ENCODE measurements at places on chromosomes 6 and 20.

DNA sequence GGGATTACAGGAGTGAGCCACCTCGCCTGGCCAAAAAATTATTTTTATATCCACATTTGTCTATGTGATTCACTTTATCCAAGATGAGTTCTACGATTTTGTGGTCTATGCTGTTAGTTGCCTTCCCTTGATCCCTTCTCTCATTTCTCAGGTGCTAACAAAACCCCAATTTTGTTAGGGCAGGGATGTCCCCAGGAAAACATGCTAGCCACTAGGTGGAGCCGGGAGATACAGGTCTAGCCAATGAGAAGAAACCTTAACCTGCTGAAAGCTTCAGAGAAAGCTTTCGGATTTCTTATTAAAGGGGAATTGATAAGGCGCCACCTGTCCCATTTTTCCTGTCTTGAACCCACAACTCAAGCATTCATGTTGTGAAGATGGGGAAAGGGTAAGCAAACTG, 167.4 kb upstream of the OLIG3 start:
- DNase-seq: no peak

DNA sequence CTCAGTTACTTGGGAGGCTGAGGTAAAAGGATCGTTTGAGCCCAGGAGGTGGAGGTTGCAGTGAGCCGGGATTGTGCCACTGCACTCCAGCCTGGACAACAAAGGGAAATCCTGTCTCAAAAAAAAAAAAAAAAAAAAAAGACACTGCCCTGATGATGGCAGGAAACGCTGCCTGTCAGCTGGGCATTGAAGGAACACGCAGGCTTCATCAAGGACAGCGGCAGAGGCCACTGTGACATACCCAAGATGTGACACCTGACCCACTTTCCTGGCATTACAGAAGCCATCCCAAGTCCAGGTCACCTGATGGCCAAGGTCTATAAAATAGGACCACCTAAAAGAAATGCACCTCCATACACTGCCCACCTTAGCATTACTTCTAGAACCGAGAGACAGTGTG, 75.9 kb downstream of the RIPOR3 start:
- DNase-seq: no peak

DNA sequence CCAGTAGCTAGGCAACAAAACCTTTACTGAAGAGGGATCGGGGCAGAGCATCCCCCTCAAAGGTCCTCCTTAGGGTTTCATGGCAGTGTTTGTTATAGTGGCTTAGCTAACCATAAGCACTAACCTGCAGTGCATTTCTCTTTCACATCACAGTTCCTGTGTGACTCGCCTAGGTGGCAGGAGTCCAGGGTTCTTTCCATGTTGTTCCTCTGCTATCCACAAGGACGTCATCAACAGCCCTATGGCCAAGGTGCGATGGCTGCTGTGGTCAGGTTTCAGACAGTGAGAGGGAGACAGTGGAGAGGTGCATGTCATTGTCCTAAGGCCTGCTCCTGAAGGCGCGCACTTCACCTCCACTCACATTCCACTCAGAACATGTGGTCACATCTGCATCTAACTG, 38.8 kb upstream of the FOXA2 start:
- no peak for DNase-seq

- no peak for DNase-seq
These were observed 7.3 kb upstream of the PXDC1 start for GRCh38 chr6:3758842-3759144.

DNA sequence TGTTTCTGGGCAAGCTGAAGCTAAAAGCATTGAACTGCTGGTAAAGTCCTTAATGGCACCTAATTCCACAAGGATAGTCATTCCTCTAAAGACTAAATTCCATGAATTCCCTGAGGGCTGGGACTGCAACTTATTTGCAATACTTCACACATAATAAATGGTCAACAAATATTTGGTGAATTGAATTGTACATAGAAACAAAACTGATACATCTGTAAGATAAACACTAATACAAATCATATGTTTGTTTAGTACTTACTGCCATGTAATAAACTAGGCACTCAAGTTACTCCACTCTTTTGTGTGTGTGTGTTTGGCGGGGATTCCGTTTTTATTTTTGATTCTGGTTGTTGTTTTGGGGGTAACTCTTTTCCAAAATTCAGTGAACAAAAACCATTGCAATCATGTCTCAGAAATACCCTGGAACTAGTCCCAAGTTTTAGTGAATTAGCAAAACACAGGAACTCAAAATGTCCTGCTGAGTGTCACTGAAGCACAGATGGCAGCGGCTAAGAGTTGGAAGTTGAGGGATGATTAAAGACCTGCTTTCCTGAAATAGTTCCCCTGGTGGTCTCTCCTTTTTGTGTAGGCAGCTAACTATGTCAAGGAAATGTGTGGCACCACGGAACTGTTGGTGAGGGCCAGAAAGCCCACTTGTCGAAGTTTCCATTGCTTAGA, 74.8 kb upstream of the SNRPB2 start:
- DNase-seq: no peak

DNA sequence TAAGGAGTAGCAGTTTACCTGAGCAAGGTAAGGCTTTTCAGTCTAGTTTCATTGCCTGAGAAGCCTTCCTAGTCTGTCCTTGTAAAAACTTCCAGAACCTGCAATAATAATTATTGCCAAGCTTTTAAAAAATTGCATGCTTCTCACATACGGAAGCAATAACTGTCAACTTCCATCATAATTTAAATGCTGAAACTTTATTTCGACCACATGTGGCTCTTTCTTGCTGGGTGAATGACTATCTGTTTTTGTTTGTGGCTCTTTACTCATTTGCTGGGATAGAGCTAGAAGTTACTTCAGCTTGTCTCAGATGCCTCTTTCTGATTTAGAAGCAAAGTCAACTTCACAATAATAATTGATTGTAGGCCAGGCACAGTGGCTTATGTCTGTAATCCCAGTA, 95.9 kb upstream of the COL21A1 start:
- DNase-seq: no peak

GRCh38 chr6:118571121-118571520, 23.0 kb downstream of the PLN start:
- DNase-seq: no peak

DNA sequence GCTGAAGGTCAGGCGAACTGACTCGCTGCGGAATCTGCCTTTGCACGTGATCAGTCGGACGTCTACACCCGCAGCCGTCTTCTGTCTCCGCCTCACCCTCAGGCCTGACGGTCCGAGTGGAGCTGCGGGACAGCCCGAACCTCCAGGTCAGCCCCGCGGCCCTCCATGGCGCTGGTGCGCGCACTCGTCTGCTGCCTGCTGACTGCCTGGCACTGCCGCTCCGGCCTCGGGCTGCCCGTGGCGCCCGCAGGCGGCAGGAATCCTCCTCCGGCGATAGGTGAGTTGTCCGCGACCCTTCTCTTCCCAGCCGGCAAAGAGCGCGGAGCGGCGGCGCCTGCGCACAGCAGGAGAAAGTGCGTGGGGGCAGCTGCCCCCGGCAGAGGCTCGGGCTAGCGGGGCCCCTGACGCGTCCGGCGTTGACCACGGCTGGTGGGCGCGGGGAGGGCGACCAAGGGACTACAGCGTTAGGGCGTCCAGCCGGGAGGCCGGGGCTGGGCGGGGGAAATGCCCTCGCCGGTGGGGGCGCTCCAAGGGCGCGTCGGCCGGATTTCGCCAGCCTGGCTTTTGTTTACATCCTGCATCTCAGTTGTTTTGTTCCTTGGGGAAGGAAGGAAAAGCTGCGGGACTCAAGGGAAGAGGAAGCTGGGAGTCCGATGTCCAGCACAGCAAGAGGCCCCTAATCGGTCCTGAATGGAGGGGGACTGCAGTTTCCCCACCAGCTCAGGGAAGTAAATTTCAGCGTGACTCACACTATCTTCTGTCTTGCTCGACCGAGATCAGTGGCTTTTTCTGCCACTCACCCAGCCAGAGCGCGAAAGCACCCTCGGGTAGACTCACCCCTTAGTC, at the start of gene SMPDL3A:
TSS of gene SMPDL3A (plus strand) at position 77 of the 846 bp plus-strand sequence. CDS start at position 166, 89 bp downstream.
- peak; percentile 66 for DNase-seq

DNA sequence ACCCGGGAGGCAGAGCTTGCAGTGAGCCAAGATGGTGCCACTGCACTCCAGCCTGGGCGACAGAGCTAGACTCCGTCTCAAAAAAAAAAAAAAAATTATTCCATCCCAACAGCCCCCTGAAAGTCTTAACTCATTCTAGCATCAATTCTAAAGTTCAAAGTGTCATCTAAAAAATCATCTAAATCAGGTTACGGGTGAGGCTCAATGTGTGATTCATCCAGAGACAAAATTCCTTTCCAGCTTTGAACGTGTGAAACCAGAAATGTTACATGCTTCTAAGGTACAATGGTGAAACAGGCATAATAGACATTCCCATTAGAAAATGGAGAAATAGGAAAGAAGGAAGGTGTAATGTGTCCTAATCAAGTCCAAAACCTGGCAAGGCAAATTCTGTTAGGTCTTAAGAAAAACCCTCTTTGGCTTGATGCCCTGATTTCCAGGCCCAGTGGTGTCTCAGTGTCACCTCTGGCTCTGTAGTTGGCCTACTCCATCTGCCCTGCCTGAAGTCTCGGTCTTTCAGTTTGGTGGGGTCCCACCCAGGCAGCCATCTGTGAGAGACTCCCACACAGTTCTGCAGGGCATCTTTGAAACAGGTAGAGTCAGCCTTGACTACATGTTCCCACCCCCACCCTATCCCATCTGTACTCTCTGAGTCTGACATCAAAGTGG, 43.5 kb downstream of the HFE start:
- no peak for DNase-seq

GRCh38 chr6:30396833-30397479, 52.0 kb downstream of the RPP21 start:
- peak; percentile 17 for DNase-seq

- DNase-seq: peak; percentile 6
These were observed 55.4 kb downstream of the RIPOR3 start for GRCh38 chr20:50635676-50636600.

- no peak for DNase-seq
These were observed 135.4 kb upstream of the AKIRIN2 start for GRCh38 chr6:87837444-87837843.

DNA sequence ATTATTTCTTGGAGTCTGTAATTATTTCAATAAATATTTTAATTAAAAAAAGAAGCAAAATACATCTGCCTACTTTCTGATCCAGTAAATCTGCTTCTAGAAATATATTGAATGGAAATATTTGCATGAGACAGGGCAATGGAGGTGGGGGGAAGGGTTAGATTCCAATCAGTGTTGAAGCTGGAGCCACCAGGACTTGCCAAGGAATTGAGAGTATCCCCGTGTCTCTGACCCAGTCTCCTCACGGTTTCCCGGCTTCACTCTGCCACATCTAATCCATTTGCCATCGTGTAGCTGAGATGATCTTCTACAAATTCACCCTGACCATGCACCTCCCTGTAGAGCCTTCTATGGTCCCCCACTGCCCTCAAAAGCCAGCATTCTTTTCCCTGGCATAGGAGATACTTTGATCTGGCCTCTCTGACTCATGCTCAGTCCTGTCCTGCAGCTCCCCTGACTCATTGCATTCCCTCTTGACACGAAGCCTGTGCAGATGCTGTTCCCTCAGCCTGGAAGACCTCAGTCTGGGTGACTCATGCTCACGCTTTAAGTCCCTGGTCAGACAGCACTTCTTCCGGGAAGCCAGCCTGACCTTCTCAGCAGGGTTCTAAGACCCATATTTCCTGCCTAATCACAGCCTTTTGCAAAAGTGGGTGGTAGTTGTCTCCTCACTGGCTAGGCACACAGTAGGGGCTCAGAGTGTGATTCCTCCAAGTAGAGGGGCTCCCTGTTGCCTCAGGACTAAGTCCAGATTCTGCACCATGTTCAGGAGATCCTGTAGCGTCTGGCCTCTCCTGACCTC, 23.0 kb upstream of the FKBP1A start:
- DNase-seq: no peak

DNA sequence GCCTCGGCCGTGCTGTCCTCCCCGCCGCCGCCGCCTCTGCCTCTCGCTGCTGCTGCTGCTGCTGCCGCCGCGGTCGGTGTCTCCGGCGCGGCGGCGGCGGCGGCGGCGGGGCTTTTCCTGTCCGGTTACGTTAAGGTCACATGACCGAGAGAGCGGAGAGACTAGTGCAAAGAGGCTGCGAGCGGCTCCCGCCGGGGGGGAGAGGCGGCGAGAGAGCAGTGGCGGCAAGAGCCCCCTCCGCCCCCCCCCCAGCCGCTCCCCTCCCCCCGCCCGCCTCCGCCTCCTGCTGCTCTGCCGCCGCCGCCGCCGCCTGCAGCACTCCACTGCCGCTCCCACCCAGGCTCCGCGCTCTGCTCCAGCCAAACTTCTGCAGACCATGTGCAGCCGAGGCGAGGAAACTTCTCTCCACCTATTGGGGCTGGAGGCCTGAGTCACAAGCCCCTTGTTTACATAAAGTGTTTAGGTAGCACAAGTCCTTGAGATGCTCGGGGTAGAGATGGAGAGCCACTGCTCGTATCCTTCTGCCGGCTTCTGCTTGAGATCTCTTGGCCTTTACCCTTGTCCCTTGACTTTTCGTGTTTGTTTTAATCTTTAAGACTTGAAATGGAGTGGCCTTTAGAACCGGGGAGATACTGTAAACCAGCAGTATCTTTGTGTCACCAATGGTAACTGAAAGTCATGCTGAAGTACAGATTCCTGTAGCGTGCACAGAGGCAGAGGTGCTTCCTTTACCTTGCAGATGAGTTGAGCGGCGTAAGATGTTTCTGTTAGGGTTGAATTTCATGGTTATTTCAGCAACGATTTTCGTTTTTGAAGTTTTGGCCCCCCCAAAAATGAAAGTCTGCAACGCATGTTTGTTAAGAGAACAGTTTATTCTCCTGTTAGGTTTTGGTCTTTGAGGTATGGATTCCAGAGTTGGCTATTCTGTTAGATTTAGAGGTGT, at the start of gene ZBTB2:
TSS of gene ZBTB2 (minus strand) at position 89 of the 943 bp plus-strand sequence. CDS start 17,922 bp downstream, outside the sequence.
- DNase-seq: peak; percentile 53

GRCh38 chr6:39453956-39454524, 131.5 kb upstream of the KCNK16 start:
- DNase-seq: no peak

GRCh38 chr20:58086763-58087561, 141.5 kb downstream of the ANKRD60 start:
- peak; percentile 1 for DNase-seq

- no peak for DNase-seq
These were observed 675.7 kb upstream of the AGPAT4 start for GRCh38 chr6:161949531-161949930.

DNA sequence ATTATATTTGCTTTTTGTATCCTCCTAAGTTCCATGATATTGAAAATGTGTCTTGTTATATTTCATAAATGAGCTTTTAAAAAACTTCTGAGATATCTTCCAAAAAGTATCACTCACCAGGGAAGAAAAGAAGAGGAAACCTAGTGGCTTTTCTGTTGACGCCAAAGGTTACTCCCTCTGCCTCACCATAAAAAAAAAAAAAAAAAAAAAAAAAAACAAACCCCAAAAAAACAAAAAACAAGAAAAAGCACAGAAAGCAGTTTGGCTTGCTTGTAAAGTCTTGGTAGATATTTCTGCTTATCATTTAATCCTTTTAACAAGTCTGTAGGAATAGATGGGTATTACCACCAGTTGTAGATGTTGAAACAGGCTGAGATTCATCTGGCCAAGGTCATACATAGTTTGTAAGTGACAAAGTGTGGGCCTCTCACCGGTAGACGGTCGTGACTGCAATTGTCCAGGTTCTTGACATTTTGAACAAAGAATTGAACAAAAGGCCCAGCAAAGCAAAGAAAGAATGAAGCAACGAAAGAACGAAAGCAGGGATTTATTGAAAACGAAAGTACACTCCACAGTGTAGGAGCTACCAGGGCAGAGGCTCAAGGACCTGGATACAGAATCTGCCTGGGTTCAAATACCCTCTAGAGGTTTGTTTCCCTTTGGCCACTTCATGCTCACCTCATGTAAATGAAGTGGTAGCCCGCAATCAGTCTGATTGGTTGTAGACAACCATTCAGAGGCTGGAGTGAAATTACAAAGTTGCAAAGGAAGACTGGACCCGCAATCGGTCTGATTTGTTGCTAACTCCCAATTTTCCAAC, 11.6 kb upstream of the ELOVL5 start:
- no peak for DNase-seq

- no peak for DNase-seq
These were observed 88.1 kb upstream of the IFNGR1 start for GRCh38 chr6:137307163-137307854.

Data from NCI-H1092 treated with DMSO at 0.1 percent for 48 hours (cell line).